ENCODE measurements at places on chromosomes 7 and 10.

- DNase-seq, result no peak
Observed at GRCh38 chr7:127304087-127304486, 51.3 kb upstream of the GRM8 start.

DNA sequence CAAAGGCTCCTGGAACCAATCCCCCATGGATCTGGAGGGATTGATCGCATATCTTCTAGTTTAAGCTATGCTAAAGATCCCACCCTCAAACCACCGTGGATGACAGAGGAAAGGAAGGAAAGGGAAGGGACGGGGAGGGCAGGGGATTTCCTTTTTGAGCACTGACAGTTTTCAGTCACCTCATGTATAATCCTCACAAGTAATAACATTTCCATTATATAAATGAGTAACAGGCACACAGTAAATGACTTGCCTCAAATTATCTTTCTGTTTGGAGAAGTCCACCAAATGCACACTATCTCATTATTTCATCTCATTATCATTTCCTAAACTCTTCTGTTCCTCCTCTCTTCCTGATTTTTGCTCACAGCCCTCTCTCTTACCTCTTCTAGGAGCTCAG is 127.1 kb upstream of the AOAH start:
- no peak for DNase-seq

- no peak for DNase-seq
Observed at GRCh38 chr7:50062951-50063350, 30.1 kb downstream of the ZPBP start.

GRCh38 chr7:11931307-11931706 is 99.3 kb upstream of the THSD7A start:
- no peak for DNase-seq

DNA sequence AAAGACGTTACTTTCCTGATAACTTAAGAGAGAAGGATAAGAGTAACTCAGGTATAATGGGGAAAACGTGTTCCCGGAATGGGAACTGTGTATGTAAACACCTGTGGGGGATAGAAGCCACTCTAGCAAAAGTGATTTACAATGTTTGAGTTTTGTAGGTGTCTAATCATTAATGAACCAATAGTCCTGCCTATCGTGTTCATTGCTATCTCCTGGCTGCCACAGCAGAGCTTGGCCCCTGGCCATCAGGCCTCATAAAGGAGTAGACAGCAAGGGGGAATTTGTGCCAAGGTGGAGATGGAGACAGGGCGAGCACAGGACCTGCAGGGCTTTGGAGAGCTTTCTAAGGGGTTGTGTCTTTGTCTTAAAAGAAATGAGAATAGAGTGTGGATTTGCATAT is 102.1 kb downstream of the GAD2 start:
- no peak for DNase-seq

GRCh38 chr10:116444527-116445142 is 17.0 kb downstream of the PNLIPRP3 start:
- peak; percentile 31 for DNase-seq
